ENCODE measurements at places on chromosomes 7 and 10. TPM values are rescaled to one million over a fixed set of nuclear protein-coding genes. Genes with fewer than 3 reads are reported as not detected.

Gene CYP3A5
- not detected for total RNA-seq

Gene AS3MT
- 2.0 TPM for total RNA-seq

Gene C10orf120
- total RNA-seq, result not detected

Gene CCDC3
- 1.4 TPM for total RNA-seq

Gene ZNF487
- total RNA-seq, result 2.7 TPM

DNA sequence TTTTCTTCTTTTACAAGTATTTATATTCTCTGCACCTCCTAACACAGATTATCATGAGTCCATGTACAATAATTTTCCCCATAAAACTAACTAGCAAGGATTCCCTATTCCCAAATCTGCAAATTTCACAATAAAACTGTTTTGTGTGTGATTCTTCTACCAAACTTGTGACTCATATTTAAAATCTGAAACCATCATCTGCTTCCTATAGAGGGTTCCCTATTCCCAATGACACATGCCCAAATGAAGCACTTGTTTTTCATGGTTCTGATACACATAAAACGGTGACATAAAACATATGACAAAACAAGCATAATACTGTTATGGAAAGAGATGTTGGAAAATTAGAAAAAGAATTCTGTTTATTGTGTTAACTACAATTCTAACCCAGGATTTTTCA is 657.6 kb downstream of the PARD3 start:
- DNase-seq, result no peak

DNA sequence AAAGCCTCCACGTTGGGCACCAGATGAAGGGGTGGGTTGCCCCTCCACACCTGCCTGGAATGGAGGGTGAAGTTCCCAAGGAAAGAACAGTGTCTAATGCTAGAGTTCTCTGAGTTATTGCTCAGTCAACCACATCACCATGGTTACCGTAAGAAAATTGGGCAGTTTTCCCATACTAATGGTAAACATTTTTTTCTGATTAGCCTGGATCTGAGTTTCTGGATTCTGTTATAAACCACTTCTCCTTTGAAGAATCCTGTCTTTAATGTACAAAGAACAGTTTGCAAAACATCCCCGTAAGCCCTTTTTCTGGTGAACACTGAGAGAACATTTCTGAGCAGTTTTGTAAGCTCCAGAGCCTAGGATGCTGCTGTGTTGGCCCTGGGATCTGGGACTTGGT is 45.5 kb downstream of the ABCC2 start:
- no peak for DNase-seq

DNA sequence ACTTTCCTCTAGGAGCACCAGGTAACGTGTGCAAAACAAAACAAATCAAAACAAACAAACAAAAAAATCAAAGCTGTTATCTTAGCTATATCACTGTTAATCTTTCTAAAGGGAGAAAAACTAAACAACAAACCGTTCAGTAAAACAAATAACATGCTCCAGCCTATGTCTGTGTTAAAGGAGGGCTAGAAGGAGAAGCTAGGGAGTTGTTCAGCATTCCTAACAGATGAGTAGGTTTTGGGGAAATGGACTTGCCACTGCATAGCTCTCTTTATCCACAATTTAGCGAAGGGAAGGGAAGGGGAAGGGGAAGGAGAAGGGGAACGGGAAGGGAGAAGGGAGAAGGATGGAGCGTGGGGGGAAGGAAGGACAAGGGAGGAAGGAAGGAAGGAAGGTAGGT is 134.2 kb upstream of the AKR1E2 start:
- DNase-seq, result no peak

DNA sequence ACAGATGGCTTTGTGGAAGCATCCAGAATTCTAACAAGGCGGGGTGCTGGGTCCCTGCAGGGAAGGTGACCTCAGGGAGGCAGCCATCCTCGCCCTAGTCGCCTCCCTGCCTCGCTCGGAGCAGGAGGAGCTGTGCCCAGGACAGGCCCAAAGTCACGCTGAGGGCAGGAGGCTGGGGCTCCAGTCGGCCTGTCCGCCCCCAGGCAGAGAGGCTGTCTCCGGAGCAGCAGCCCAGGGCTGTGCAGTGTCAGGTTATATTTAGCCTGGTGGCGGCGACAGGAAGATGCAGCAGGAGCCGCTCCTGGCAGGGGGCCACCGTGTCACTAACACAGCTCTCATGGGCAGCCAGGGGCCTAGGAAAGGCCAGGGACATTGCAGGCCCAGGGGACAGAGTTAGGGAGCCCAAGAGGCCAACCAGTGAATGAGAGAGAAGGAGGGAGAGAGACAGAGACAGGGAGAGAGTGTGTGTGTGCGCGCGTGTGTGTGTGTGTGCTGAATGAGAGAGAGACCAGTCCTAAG is 13.5 kb downstream of the KCNH2 start:
- DNase-seq, result no peak

GRCh38 chr10:116171505-116171904 is 101.5 kb downstream of the GFRA1 start:
- DNase-seq, result no peak

DNA sequence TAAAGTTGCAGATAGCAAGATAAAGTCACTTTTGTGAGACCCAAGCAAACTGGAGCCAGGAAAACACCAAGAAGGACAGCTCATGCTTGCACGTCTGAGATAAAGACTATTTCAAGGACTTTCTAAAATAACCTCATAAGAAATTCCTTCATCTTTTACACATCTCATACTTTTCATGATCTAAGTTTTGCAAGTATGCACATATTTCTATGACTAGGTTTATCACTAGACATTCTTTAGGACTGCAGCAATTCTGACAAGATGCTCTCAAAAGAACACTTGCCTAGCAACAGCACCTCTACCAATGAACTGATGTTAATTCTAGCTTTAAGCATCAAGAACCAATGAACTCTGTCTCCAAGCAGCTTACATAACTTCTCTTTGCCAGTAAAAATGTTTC is 457.6 kb downstream of the SEMA3D start:
- no peak for DNase-seq

DNA sequence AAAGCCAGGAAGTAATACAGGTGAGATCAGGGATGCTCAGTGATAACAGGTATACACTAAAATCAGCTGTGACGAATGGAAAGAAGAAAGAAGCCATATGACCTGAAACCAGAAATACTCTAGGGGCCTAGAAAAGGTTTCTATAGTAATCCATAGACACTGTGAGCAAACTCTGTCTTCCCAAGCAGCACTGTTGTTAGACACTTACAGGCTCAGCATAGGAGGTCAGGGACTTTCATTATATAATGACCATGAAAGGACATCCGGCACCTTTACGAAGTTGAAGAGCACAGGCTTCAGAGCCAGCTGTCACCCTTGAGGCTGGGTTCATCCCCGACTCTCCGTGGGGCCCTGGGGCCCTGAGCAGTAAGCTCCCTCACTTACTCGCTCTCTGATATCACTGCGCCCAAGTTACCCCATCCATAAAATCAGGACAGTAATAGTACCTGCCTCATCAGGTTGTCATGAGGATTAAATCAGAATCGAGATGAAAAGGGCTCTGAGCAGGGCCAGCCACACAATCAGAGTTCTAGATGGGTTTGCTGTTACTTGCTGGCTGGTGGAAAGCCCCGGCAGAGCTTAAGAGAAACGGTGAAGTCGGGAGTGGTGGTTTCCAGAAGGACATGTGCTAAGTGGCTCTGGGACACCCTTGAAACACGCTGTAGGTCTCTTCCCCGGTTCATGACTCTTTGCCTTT is 79.5 kb downstream of the ITIH5 start:
- DNase-seq, result no peak

- no peak for DNase-seq
Observed at GRCh38 chr10:133293810-133294119, 14.9 kb downstream of the TUBGCP2 start.

DNA sequence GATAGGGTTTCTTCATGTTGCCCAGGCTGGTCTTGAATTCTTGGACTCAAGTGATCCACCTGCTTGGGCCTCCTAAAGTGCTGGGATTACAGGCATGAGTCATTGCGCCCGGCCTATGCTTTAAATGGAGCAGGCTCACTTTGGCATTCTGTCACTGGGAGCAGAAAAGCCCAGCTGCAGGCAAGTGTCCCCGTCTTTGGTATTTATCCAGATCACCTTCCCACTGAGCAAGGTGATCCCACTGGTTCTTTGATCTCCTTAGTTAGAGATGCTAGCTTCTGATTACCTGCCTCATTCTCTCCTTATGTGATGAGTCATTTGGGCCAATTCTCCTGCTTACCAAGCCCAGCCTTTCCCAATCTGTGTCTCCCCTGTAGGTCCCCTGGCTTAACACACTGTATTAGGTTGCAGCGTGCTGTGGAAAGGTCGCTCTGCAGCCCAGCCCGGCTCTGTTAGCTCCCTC is 39.3 kb downstream of the SPDYE5 start:
- no peak for DNase-seq

DNA sequence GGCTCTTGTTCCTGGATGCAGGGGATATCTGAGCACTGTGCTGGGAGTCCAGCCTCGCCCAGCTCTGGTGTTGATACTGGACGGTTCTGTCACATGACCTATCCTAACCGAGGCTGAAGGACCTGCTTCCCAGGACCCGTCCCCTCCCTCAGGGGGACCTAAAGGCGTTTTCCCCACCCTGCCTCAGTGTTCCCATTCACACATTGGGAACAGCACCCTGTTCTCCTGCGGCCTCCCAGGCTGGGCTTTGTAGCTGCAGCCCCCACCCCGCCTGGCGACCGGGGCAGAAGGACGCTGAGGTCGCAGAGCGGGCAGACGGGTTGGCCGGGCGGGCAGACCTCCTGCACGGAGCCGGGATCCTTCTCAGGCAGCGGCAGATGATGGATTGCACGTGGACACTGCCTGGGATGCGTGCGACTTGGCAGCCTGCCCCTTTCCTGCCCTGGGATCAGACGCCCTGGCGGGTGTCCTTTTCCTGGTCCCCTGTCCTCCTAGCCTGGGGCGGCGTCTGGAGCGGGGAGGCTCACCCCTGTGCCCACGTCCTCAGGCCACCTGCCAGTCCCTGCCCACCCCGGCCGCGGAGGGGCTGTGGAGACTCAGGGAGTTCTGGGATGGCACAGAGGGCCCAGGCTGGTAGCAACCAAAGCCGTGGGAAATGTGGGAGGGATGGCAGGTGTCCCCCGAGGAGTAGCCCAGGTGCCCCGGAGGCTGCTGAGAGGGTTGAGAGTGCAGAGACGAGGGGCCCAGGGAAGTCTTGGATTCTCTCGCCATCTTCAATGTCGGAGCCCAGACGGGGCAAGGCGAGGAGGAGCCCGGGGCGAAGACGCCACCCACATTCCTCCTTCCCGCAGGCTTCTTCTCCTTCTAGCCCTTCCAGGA is 17.2 kb upstream of the PSMG3 start:
- no peak for DNase-seq
